Mesangial cell (primary cell): ENCODE measurements at places on chromosomes 12 and 14. TPM values are rescaled to one million over a fixed set of nuclear protein-coding genes. Genes with fewer than 3 reads are reported as not detected.

The TRIP11 gene
- 6.0 and 7.5 TPM in 2 replicates for total RNA-seq

The IL26 gene
- total RNA-seq, result not detected in 2 replicates

The IRAK4 gene
- 7.3 and 11.5 TPM in 2 replicates for total RNA-seq

The PPP4R3A gene
- 32.7 and 33.1 TPM in 2 replicates for total RNA-seq

The LALBA gene
- not detected in 2 replicates for total RNA-seq

The SCFD1 gene
- total RNA-seq, result 25.6 and 29.5 TPM in 2 replicates

The KLRK1 gene
- 0.16 TPM in 1 of 2 replicates, not detected in the other for total RNA-seq

The SLC4A8 gene
- total RNA-seq, result 1.1 and 1.3 TPM in 2 replicates

The OR6C2 gene
- not detected in 2 replicates for total RNA-seq

The COQ5 gene
- 16.2 and 17.9 TPM in 2 replicates for total RNA-seq

The RNU4-1 gene
- under 0.01 TPM in 2 replicates for total RNA-seq

The IKZF4 gene
- total RNA-seq, result 4.1 and 5.3 TPM in 2 replicates

The ALDH1L2 gene
- 8.3 and 10.0 TPM in 2 replicates for total RNA-seq

The STRN3 gene
- total RNA-seq, result 12.5 and 16.2 TPM in 2 replicates

The SMCO2 gene
- total RNA-seq, result not detected in 2 replicates

The ATP5MC2 gene
- 390 and 497 TPM in 2 replicates for total RNA-seq

The NDUFA12 gene
- 96.6 and 133 TPM in 2 replicates for total RNA-seq

The SLC5A8 gene
- total RNA-seq, result not detected in 2 replicates

The B3GNT4 gene
- total RNA-seq, result 0.49 and 2.0 TPM in 2 replicates

The VWF gene
- under 0.01 and 0.25 TPM in 2 replicates for total RNA-seq

The RTN1 gene
- total RNA-seq, result 0.13 and 0.49 TPM in 2 replicates

The TCL1B gene
- total RNA-seq, result not detected in 2 replicates

The C14orf39 gene
- not detected in 2 replicates for total RNA-seq

The KRT79 gene
- total RNA-seq, result 0.16 TPM in 1 of 2 replicates, not detected in the other

The PDE3A gene
- 11.4 and 25.6 TPM in 2 replicates for total RNA-seq

The LHX5 gene
- not detected in 2 replicates for total RNA-seq

The GPR137C gene
- total RNA-seq, result 1.3 and 1.6 TPM in 2 replicates

The RIPK3 gene
- total RNA-seq, result 1.1 and 1.8 TPM in 2 replicates

The PTHLH gene
- total RNA-seq, result 1.5 and 2.6 TPM in 2 replicates

The LRRK2 gene
- total RNA-seq, result 0.16 and 0.63 TPM in 2 replicates

The ARF6 gene
- total RNA-seq, result 72.2 and 76.8 TPM in 2 replicates

The TC2N gene
- 0.16 and 2.7 TPM in 2 replicates for total RNA-seq

The CCDC38 gene
- not detected in 2 replicates for total RNA-seq

The NTF3 gene
- total RNA-seq, result 0.16 and 0.25 TPM in 2 replicates
